Caco-2 (cell line): ENCODE measurements at places on chromosomes 7 and 10. TPM values are rescaled to one million over a fixed set of nuclear protein-coding genes. Genes with fewer than 3 reads are reported as not detected.

UCN3 gene
- not detected in 2 replicates for total RNA-seq

SH2D4B gene
- 0.09 and 0.23 TPM in 2 replicates for total RNA-seq

GIMAP1 gene
- not detected in 2 replicates for total RNA-seq

GTPBP10 gene
- total RNA-seq = 42.7 and 45.2 TPM in 2 replicates

PRXL2A gene
- 82.0 and 88.6 TPM in 2 replicates for total RNA-seq

MYH16 gene
- total RNA-seq = not detected in 2 replicates

IL6 gene
- not detected in 2 replicates for total RNA-seq

PRKRIP1 gene
- total RNA-seq = 34.2 and 35.2 TPM in 2 replicates

ATG9B gene
- 4.3 and 4.8 TPM in 2 replicates for total RNA-seq

EN2 gene
- total RNA-seq = 1.1 and 1.5 TPM in 2 replicates

CPN1 gene
- total RNA-seq = 24.3 and 24.9 TPM in 2 replicates

ZEB1 gene
- total RNA-seq = not detected in 2 replicates

KCNMA1 gene
- total RNA-seq = 20.7 and 23.9 TPM in 2 replicates

BUB3 gene
- total RNA-seq = 129 and 141 TPM in 2 replicates

PRLHR gene
- total RNA-seq = not detected in 2 replicates

PIK3AP1 gene
- 1.6 and 2.4 TPM in 2 replicates for total RNA-seq

TAS2R39 gene
- total RNA-seq = not detected in 2 replicates

PNLIPRP2 gene
- 0.67 and 1.00 TPM in 2 replicates for total RNA-seq

PAX2 gene
- 0.30 and 0.45 TPM in 2 replicates for total RNA-seq

TBC1D12 gene
- total RNA-seq = 32.1 and 33.8 TPM in 2 replicates

NPFFR1 gene
- total RNA-seq = not detected in 2 replicates

ACHE gene
- 16.5 and 19.0 TPM in 2 replicates for total RNA-seq

NCF1 gene
- total RNA-seq = 0.23 TPM in 1 of 2 replicates, not detected in the other

CPXM2 gene
- not detected in 2 replicates for total RNA-seq

TMEM273 gene
- not detected in 2 replicates for total RNA-seq

ACSM6 gene
- not detected in 2 replicates for total RNA-seq

PON2 gene
- 140 and 141 TPM in 2 replicates for total RNA-seq

NEUROD6 gene
- total RNA-seq = not detected in 2 replicates

FAM237B gene
- total RNA-seq = not detected in 2 replicates

MRLN gene
- total RNA-seq = 0.88 and 0.98 TPM in 2 replicates

LRIT1 gene
- not detected in 2 replicates for total RNA-seq

MACROH2A2 gene
- 5.1 and 6.1 TPM in 2 replicates for total RNA-seq

PLPP4 gene
- 0.56 and 0.61 TPM in 2 replicates for total RNA-seq

SPDYE1 gene
- total RNA-seq = not detected in 2 replicates

TYW1B gene
- 10.0 and 12.8 TPM in 2 replicates for total RNA-seq

GDF2 gene
- total RNA-seq = not detected in 2 replicates

C10orf143 gene
- total RNA-seq = 0.54 TPM in 1 of 2 replicates, not detected in the other

TEX47 gene
- total RNA-seq = not detected in 2 replicates

UROS gene
- 53.2 and 53.4 TPM in 2 replicates for total RNA-seq

CCL26 gene
- not detected in 2 replicates for total RNA-seq

SYT15B gene
- 0.11 TPM in 1 of 2 replicates, not detected in the other for total RNA-seq

ITGA8 gene
- total RNA-seq = not detected in 2 replicates

PAX4 gene
- total RNA-seq = not detected in 2 replicates

TMEM236 gene
- total RNA-seq = 0.60 and 0.64 TPM in 2 replicates

GJD4 gene
- 0.18 TPM in 1 of 2 replicates, not detected in the other for total RNA-seq

OR2A12 gene
- total RNA-seq = not detected in 2 replicates

H2BK1 gene
- not detected in 2 replicates for total RNA-seq

LRRC4 gene
- total RNA-seq = not detected in 2 replicates

FAM131B gene
- 20.2 and 22.3 TPM in 2 replicates for total RNA-seq

GBF1 gene
- total RNA-seq = 69.1 and 69.8 TPM in 2 replicates

NAT16 gene
- 0.19 TPM in 1 of 2 replicates, not detected in the other for total RNA-seq

AP1S1 gene
- 52.3 and 62.9 TPM in 2 replicates for total RNA-seq

PRPS1L1 gene
- not detected in 2 replicates for total RNA-seq

AGR3 gene
- total RNA-seq = 1.2 and 3.1 TPM in 2 replicates

MYOF gene
- total RNA-seq = 148 and 176 TPM in 2 replicates

CFTR gene
- 130 and 132 TPM in 2 replicates for total RNA-seq

STOX1 gene
- total RNA-seq = 8.5 and 9.0 TPM in 2 replicates
